ENCODE measurements at places on chromosomes 7 and 10. TPM values are rescaled to one million over a fixed set of nuclear protein-coding genes. Genes with fewer than 3 reads are reported as not detected.

ABCB1 gene
- under 0.01 TPM for total RNA-seq

HMX3 gene
- not detected for total RNA-seq

GPR141 gene
- not detected for total RNA-seq

HNRNPF gene
- total RNA-seq: 179 TPM

CRYGN gene
- total RNA-seq: not detected

SLC13A4 gene
- not detected for total RNA-seq

RASA4B gene
- total RNA-seq: 1.4 TPM

LBX1 gene
- not detected for total RNA-seq

DEPP1 gene
- 16.5 TPM for total RNA-seq
